Esophagus squamous epithelium (tissue), 5 donors: ENCODE measurements at places on chromosomes 1 and 21. TPM values are rescaled to one million over a fixed set of nuclear protein-coding genes. Genes with fewer than 3 reads are reported as not detected.

Gene SLC25A33
- total RNA-seq: 4.5 TPM

Gene LIN9
- total RNA-seq: 2.2 TPM

Gene DUSP23
- total RNA-seq: 89.4 TPM

Gene SIK1
- total RNA-seq: 0.09 TPM

Gene SV2A
- 2.1 TPM for total RNA-seq

Gene GLMN
- total RNA-seq: 12.0 TPM

Gene MAP3K6
- total RNA-seq: 72.3 TPM

Gene ZNF593
- total RNA-seq: 24.3 TPM

Gene RGS1
- total RNA-seq: 24.6 TPM

Gene TNFRSF18
- 21.0 TPM for total RNA-seq

Gene AADACL4
- not detected for total RNA-seq

Gene IGSF3
- total RNA-seq: 54.3 TPM

Gene IGSF5
- total RNA-seq: not detected

Gene RGS2
- total RNA-seq: 115 TPM

Gene CROCC
- total RNA-seq: 33.1 TPM

Gene CFHR3
- not detected for total RNA-seq

Gene MAP10
- 0.34 TPM for total RNA-seq

Gene FMOD
- 29.9 TPM for total RNA-seq

Gene WDR64
- total RNA-seq: not detected

Gene SLFNL1
- total RNA-seq: not detected

Gene LHX8
- not detected for total RNA-seq

Gene HPCAL4
- total RNA-seq: 0.41 TPM

Gene S100A7A
- total RNA-seq: 6.7 TPM

Gene C1QTNF12
- 1.7 TPM for total RNA-seq

Gene PROX1
- 0.61 TPM for total RNA-seq

Gene TAGLN2
- total RNA-seq: 308 TPM

Gene UQCRHL
- 0.80 TPM for total RNA-seq

Gene OR2L2
- total RNA-seq: not detected

Gene ZBTB40
- total RNA-seq: 5.9 TPM

Gene PGLYRP4
- total RNA-seq: 6.0 TPM

Gene ADCY10
- not detected for total RNA-seq

Gene CDA
- 44.6 TPM for total RNA-seq

Gene SLC39A1
- 59.9 TPM for total RNA-seq

Gene EDN2
- total RNA-seq: 18.3 TPM
